ENCODE measurements at places on chromosomes 12 and 14.

- DNase-seq: no peak
Observed at GRCh38 chr14:50344116-50344775, 32.1 kb downstream of the DMAC2L start.

- DNase-seq: no peak
Observed at GRCh38 chr14:59438195-59438647, 27.0 kb downstream of the GPR135 start.

GRCh38 chr12:79932357-79932756, 2.5 kb downstream of the PPP1R12A start:
- DNase-seq: no peak

GRCh38 chr12:102769323-102769916, 147.6 kb downstream of the PAH start:
- peak; percentile 61 for DNase-seq

- DNase-seq: no peak
Observed at GRCh38 chr12:69580074-69580473, 5.2 kb upstream of the CCT2 start.

DNA sequence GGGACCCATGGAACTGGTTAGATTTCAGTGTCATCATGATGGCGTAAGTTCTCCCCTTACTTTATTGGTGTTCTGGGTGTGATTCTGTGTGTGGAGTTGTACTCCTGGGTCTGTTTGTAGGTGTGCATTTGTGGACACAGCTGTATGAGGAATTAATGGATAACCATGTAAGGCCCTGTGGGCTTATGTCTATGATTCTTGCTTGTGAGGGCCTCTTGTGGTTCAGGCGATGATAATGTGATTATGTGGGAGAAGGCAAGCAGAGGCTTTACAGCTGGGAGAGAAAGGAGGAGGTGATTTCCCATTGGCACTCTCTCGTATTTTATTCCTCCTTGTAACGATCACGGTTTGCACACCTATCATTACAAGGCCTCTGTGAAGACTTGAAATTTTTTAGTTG, 96.1 kb downstream of the SCN8A start:
- DNase-seq: no peak

- peak; percentile 57 for DNase-seq
Observed at GRCh38 chr12:87953256-87953860, 75.8 kb downstream of the C12orf50 start.

GRCh38 chr12:113274848-113275247, 53.6 kb downstream of the TPCN1 start:
- DNase-seq: no peak

- DNase-seq: no peak
Observed at GRCh38 chr14:99647411-99647810, 2.5 kb downstream of the HHIPL1 start.

DNA sequence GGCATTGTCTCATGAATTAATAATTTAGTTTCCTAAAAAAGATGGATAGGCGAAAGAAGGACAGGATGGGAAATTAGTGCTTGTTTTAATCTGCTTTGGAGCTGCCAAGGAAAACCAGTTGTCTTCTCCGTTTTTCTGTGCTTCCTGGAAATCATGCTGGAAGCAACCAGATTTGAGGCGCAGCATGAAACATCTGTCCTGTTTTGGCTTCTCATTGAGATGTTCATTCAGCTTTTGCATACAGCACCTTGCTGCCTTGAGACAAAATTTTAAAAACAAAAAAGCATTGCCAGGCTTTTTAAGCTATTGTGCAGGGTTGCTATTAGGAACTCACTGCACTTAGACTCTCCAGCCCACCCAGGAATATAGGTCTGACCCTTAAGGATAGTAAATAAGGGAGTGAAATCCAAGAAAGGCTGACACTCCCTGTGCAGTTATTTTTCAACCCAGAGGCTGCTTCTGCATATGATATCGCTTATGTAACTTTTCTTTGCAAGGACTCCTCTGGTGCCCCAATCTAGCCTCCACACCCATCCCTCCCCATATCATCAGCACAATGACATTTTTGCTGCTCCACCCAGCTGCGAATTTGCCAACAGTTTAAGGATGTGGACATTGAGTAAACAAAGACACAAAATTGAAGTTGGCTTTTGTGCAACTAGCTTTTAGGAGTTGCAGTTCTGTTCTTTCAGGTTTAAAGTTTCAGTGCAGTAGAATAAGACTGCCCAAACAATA, 46.9 kb upstream of the MDM1 start:
- peak; percentile 57 for DNase-seq

DNA sequence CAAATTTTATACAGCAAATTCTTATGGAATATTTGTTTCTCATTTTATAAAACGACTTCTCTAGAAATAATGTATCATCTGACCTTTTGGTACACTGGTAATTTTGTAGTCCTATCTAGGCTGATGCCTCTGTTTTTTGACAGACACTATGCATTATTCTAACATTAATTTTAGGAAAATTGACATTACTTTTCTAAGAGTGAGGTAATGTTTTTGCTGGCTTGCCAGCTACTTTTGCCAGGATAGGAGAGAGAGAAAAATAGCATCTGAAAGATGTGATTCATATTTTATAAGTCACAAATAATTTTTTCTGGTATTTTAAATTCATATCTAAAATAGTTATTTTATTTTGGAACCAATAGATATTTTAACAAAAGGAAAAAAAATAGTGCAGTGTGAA, 153.5 kb downstream of the CCDC91 start:
- DNase-seq: no peak

- no peak for DNase-seq
Observed at GRCh38 chr14:89957791-89958190, 2.1 kb downstream of the TDP1 start.

DNA sequence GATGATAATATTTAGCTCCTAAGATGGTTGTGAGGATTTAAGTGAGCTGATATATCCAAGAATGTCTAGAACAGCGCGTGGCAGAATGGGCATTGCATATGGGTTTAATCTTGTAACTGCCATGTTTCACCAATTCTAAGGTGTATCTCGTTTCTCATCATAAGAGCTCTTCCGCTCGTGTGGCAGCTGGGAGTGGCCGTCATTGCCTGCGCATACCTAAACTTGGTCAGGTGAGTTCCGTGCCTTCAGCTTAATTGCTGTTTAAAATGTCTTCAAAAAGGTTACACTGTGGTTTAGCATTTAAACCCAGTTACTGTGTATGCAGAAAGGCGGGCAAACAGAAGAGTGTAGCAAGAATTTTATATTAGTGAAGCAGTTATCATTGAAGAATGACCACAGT, 4.5 kb upstream of the AQP2 start:
- DNase-seq: no peak

GRCh38 chr14:53491256-53491883, 338.2 kb upstream of the DDHD1 start:
- no peak for DNase-seq

GRCh38 chr12:85147331-85147730, 111.2 kb downstream of the LRRIQ1 start:
- DNase-seq: no peak

GRCh38 chr12:2233034-2233433, 180.2 kb downstream of the CACNA1C start:
- no peak for DNase-seq

DNA sequence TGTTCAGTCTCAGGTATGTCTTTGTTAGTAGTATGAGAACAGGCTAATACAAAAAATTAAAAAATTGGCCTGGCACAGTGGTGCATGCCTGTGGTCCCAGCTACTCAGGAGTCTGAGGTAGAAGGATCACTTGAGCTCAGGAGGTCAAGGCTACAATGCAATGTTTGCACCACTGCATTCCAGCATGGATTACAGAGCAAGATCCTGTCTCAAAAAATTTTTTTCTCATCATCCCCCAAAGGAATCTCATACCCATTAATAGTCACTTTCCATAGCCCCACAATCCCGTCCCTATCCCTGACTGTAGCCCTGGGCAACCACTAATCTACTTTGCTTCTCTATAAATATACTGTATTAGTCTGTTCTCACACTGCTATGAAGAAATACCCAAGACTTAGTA, 57.8 kb downstream of the TTC8 start:
- DNase-seq: no peak

- no peak for DNase-seq
Observed at GRCh38 chr14:101046071-101046470, 142.5 kb upstream of the RTL1 start.

DNA sequence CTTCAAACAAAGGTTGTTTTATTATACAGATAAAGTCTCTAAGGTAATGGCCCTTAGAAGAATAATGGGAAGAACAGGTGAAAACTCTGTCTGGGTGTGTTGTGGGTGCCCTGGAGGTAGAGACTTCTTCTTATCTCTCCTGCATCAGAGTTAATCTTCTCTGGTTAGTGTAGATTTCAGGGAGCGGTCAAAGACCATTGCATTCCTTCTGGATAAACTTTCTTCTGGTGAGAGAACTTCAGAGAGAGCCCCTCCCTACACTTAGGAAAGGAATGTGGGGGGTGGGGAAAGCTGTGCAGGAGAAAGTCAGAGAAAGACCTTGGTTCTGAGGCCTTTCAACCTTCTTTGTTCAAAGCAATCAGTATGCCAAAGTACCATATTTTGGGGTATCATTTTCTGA, 658.5 kb downstream of the DIO2 start:
- DNase-seq: peak; percentile 9

DNA sequence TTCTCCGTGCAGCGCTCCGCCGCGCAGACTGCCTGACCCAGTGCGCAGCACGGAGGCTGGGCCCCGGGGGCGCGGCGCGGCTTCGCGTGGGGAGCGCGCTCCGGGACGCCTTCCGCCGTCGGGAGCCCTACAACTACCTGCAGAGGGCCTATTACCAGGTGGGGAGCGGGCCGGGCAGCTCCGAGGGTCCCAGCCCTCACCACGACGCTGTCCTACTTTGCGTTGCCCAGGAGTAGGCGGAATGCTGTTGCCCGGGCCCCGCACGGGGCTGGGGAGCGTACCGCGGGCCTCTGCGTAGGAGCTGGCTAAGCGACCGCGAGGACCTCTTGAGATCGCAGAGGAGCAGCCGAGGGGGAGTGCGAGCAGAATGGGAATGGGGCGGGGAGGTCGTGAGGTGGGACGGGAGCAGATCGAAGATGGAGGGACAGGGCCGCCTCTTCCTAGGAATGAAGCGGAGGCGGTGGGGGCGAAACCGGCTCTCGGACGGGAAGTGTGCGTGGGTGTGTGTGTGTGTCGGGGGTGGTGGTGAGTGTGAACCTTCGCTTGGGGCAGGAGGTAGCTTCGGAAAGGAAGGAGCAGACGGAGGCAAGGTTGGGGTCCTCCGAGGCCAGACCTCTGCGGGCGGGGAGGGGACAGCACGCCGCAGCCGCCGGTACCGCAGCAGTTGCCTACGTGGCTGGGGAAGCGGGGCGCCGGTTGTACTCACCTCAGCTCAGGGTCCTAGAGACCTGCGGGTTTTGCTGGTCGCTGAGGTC, 751 bp downstream of the P3H3 start:
- DNase-seq: peak; percentile 60

DNA sequence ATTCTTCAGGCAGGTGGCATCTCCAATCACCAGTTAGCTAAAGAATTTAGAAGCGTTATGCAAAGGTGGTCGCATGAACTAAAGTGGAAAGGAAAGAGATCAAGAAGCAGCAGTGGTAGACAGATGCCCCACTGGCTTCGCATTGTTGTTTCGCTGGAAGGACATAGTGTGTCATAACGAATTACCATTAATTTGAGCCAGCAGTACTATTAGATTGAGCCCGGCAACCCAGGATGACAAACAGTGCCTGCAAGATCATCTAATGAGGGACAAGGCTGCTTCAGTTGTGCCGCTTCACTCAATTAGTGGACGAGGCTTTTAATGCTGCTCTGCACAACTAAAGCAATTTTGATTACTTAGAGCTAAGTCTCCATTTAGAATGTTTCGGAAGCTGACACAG, 274.5 kb upstream of the SOX5 start:
- DNase-seq: no peak

- peak; percentile 64 for DNase-seq
Observed at GRCh38 chr12:16531621-16532020, 74.3 kb downstream of the LMO3 start.

- DNase-seq: no peak
Observed at GRCh38 chr14:105146181-105146975, 22.2 kb downstream of the JAG2 start.

- no peak for DNase-seq
Observed at GRCh38 chr14:20376071-20376588, 32.7 kb downstream of the PARP2 start.

DNA sequence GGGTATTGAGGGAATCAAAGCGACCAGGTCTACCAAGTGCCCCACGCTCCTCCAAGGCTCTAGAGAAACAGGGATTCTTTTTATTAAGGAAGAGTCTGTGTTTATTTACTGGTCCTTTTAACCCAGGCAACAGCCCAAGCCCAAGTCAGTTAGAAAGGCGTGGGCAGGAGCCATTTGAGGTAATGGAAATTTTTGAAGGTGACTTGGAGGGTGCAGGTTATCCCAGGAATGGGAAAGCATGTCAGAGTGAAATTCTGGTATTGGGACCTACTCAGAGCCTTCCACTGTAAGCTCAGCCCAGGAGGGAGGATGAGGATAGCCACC, 2.9 kb downstream of the SLC6A12 start:
- no peak for DNase-seq

DNA sequence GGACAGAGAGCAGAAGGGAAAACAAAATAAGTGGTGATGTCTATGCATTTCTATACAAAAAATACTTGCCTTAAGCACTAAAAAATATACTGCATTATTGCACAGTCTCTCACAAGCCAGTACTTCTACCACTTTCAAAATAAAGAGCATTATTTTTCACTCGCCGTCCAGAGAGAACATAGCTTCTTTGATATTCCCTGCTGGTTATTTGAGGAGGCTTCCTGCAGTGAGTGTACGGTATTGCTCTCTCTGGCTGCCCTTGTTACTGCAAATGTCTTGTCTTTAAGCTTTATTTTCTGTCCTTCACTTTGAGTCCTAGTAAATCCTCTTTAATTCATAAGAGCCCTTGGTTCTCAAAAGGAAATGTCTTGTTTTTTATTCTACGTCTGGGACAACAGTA, 81.1 kb downstream of the EML1 start:
- no peak for DNase-seq

DNA sequence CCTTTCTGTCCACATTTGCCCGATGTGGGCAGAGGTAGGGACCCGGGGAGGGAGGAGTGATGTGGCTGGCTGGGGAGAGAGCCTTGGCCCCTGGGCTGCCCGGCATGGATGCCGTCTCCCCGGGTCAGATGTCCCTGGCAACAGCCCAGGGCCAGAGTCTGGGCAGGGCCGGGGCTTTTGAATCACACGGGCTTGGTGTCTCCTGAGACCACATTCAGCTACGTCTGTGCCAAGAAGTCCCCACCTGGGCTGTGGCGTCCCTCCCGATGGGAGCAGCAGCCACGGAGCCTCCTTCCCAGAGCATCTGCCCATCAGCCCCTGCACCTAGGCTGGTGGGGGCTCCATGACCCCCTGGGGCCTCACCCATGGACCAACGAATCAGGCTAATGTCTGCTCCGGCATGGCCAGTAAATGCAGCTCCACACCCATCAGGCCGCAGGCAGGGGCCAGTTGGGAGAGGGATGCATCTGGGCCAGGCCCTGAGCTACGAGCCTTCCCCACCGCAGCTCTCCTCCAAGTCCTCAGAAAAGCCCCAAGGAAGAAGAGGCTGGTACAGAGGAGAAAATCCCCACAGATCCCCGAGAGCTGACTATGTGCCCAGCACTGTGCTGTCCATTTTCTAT, 109.4 kb downstream of the RFLNA start:
- no peak for DNase-seq

DNA sequence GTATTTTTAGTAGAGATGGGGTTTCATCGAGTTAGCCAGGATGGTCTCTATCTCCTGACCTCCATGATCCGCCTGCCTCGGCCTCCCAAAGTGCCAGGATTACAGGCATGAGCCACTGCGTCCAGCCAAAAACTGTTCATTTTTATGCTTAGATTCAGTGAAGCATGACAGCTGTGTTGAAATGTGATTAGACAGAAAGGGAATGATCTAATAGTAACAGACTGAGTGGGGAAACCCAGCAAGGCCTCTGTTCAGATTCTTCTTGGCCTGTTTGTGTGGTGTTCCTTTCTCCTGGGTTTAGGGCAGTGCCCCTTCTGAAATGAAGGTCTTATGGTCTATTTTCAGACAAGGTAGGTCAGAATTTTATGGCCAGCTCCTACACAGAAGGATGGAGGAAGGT, 11.8 kb upstream of the ABCD4 start:
- no peak for DNase-seq
